Activated CD4-positive, alpha-beta T cell treated with anti-CD3 and anti-CD28 coated beads for 48 hours (primary cell): ENCODE measurements at places on chromosomes 3 and 15.

GRCh38 chr3:171883257-171883892, 40.2 kb downstream of the TMEM212 start:
- no peak for DNase-seq

GRCh38 chr15:27545494-27546255, 553.4 kb downstream of the OCA2 start:
- no peak for DNase-seq

DNA sequence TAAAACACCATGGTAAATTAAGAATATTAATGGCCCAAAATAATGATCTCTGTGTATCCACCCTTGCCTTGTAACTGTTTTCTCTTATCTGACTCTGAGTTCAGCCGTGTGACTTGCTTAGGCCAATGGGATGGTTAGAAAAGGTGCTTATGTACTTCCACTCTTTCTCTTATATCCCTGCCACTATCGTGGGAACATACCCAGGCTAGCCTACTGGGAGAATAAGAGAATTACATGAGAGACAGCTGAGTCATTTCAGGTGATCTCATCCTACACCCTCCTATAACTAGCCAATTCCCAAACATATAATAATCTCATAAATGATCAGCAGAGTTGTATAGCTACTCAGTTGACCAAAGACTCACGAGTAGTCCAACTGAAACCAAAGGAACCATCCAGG, 98.3 kb upstream of the ABI3BP start:
- DNase-seq, result no peak

- DNase-seq, result peak; percentile 60
Measured at GRCh38 chr15:66566963-66567531, 1.2 kb upstream of the LCTL start.

DNA sequence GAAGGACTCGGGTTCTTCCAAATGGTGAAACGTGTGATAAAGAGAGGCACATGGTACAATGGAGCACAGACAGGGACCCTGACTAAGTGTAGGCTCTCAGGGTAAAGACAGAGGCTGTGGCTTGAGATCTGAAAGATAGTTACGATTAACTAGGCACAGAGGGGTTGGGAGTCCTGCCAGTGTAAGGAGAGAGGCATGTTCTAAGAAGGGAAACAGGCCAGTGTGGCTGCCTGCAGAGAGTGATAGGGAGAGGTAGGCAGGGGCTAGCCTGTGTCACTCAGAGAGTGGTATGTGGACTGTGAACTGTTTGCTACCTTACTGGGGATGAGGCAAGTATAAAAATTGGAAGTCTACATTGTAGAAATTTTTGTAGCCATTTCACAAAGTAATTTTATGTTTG, 109.5 kb downstream of the PEX5L start:
- no peak for DNase-seq
